Fibroblast of the aortic adventitia (primary cell): ENCODE measurements at places on chromosomes 12 and 14. TPM values are rescaled to one million over a fixed set of nuclear protein-coding genes. Genes with fewer than 3 reads are reported as not detected.

C12orf50 gene
- total RNA-seq = not detected in 2 replicates

TNFAIP2 gene
- total RNA-seq = 44.5 and 120 TPM in 2 replicates

GRCh38 chr14:59500732-59501131 lies 16.4 kb downstream of the JKAMP start:
- DNase-seq = no peak

GRCh38 chr12:130752692-130753230 lies 36.7 kb upstream of the RIMBP2 start:
- no peak for DNase-seq

- peak; percentile 37 for DNase-seq
Measured at GRCh38 chr12:76529226-76529918, 30.2 kb downstream of the OSBPL8 start.
